ENCODE measurements at places on chromosomes 1 and 21. TPM values are rescaled to one million over a fixed set of nuclear protein-coding genes. Genes with fewer than 3 reads are reported as not detected.

RIPPLY3 gene
- total RNA-seq, result 0.11 TPM

LRRC38 gene
- total RNA-seq, result not detected

TBX15 gene
- 81.5 TPM for total RNA-seq

REG4 gene
- not detected for total RNA-seq

CFAP107 gene
- not detected for total RNA-seq

PLD5 gene
- total RNA-seq, result not detected

COL9A2 gene
- 2.3 TPM for total RNA-seq

SMCP gene
- total RNA-seq, result not detected

SYTL1 gene
- total RNA-seq, result 0.22 TPM

TNFSF4 gene
- total RNA-seq, result 0.39 TPM

TNNI3K gene
- total RNA-seq, result 1.6 TPM

TEKT2 gene
- total RNA-seq, result 0.13 TPM

CFHR3 gene
- 0.11 TPM for total RNA-seq

ANGPTL3 gene
- 0.11 TPM for total RNA-seq

ATP1A4 gene
- total RNA-seq, result not detected

RHBDL2 gene
- total RNA-seq, result 3.8 TPM

ADAMTSL4 gene
- 7.0 TPM for total RNA-seq

LIPI gene
- not detected for total RNA-seq

KRTAP22-1 gene
- not detected for total RNA-seq

CADM3 gene
- total RNA-seq, result 1.2 TPM

AMPD1 gene
- total RNA-seq, result not detected

NSUN4 gene
- total RNA-seq, result 20.9 TPM

TARS2 gene
- 13.9 TPM for total RNA-seq

FHAD1 gene
- total RNA-seq, result 0.11 TPM

LCE1C gene
- total RNA-seq, result not detected

S100B gene
- total RNA-seq, result 28.0 TPM

RGS8 gene
- total RNA-seq, result 0.78 TPM

CSMD2 gene
- total RNA-seq, result 9.3 TPM

ELAPOR1 gene
- 0.39 TPM for total RNA-seq

AMY1C gene
- not detected for total RNA-seq

RPTN gene
- total RNA-seq, result 0.13 TPM

MYOM3 gene
- 0.26 TPM for total RNA-seq

All from articular chondrocyte of knee joint (primary cell).